NCI-H1930 (cell line): ENCODE measurements at places on chromosomes 4 and X.
A peak's percentile ranks its signal among the peaks of the same experiment; 100 is the strongest.

DNA sequence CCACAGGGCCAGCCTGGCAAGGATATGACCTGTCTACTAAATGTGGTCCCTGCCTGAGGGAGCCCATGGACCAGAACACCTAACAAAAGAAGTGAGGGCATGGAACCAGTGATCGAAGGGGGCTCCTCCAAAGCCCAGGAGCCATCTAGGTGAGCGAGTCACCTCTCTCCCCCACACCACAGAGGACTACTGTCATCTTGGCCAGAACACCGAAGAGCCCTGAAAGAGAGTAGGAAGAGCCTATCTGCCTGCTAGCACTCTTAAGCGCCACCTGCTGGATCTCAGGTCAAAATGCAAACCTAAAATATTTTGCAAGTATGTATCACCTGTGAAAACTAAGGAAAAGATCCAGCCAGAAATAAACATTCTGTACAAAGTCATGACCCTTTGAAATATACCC is 137.9 kb upstream of the ZXDB start:
- DNase-seq = peak; percentile 0

- DNase-seq = no peak
Measured at GRCh38 chr4:7058792-7059191, 9.1 kb downstream of the GRPEL1 start.

DNA sequence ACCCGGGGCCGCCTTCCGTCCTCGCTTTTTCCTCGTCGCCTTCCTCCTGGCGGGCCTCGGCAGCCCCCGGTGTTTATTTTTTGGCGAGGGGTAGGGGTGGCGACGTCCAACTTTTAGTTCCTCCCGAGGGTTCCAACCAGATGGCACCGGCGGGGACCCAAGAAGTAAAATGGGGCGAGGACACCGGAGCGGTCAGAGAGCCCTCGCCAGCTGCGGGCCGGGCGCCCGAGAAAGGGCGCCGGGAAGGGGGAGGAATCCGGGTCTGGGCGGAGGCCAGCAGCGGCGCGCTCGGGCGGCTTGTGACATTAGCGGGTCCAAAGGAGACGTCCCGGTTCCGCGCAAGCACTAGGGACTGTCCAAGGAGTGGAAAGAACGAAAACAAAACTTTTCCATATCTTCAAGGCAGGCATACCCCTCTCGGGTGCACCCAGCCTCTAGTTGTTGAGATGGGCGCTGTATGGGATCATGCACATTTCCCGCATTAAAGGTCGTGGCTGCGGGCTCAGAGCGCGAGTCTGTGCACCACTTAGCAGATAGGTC is 691 bp upstream of the USP46 start:
- no peak for DNase-seq

DNA sequence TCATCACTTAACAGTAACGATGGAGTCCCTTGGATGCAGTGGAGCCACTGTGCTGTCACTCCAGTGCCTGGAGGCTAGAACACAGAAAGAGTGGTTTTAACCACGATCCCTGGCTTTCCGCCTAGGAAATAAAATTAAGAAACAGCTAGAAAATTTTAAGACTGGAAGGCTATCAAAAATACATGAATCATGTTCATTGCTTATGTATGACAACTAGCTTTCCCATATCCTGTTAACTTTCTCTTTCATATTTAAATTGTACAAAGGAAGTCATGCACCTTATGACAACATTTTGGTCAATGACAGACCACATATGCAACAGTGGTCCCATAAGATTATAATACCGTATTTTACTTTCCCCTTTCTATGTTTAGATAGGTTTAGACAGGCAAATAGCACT is 115.1 kb downstream of the GALNTL6 start:
- DNase-seq = no peak

DNA sequence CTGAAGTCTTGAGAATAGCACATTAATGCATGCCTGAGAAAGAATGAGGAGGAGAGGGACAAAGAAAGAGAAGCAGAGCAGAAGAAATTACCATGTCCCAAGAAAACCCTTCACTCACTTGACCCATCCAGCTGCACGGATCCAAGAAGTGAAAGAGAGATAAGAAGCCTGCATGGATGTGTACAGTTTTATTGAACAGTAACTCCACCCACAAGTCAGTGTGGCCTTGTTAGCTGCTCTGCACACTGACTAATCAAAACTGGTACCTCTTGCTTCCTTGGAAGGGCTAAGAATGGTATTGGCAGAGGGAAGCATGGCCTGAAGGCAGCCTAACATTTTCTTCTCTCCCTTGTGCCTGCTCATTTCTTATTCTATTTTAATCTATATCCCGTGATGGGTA is 163.9 kb downstream of the SLC7A11 start:
- no peak for DNase-seq

GRCh38 chr4:172573899-172574298 is 594.7 kb upstream of the GALNT7 start:
- DNase-seq = no peak

GRCh38 chr4:182385897-182386296 is 142.7 kb downstream of the TENM3 start:
- DNase-seq = no peak

- no peak for DNase-seq
Measured at GRCh38 chr4:74516303-74516702, 71.4 kb downstream of the AREG start.

DNA sequence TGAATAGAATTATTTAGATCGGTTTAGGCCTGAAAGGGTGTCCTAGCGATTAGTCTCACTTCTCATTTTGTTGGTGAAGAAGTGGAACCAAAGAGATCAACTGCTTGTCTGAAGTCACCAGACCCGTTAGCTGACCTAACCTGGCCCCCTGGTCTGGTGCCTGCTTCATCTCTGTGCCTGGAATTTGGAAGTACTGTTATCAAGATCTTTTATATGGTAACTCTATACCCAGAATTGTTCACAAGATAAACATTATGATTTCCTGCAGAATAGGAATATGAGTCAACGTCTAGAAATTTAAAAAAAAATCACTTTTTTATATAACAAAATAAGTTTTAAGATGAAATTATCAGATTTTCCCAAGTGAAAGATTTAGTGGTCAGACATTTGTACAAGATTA is 37.2 kb downstream of the LRP2BP start:
- no peak for DNase-seq

DNA sequence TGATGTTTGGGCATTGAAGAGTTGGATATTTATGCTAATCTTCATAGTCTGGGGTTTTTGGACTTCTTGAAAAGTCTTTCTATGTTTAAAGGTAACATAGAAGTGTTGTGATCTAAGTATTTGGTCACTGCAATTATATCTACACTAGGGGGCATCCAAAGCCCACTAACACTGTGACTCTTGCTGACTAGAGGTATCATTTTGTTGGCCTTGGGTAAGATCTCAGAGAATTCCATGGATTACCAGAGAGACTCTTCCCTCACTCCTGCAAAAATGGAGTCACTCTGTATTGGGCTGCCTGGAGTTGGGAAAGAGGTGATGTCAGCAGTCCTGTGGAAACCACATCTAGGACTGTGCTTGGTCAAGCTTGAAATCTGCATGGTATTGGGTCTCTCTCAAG is 1077.6 kb downstream of the FAM133A start:
- no peak for DNase-seq

- no peak for DNase-seq
Measured at GRCh38 chrX:127243654-127244053, 424.1 kb downstream of the PRR32 start.

DNA sequence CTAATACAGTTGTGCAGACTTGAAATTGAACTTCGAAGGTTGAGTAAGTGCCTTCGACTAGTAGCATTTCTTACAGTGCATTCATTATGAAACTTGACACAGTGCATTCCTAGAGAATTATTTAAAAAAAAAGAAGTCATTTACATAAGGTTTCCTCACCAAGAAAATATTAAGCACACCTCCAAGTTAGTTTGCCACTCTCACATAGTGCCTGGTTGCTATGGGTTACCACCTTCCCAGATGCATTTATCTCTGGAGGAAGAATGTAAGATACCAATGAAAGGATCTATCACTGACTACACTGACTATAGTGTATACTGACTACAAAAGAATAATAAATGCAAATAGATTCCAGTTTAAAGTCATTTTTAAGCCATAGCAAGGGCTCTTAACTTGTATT is 311.9 kb upstream of the RASGEF1B start:
- DNase-seq = no peak

DNA sequence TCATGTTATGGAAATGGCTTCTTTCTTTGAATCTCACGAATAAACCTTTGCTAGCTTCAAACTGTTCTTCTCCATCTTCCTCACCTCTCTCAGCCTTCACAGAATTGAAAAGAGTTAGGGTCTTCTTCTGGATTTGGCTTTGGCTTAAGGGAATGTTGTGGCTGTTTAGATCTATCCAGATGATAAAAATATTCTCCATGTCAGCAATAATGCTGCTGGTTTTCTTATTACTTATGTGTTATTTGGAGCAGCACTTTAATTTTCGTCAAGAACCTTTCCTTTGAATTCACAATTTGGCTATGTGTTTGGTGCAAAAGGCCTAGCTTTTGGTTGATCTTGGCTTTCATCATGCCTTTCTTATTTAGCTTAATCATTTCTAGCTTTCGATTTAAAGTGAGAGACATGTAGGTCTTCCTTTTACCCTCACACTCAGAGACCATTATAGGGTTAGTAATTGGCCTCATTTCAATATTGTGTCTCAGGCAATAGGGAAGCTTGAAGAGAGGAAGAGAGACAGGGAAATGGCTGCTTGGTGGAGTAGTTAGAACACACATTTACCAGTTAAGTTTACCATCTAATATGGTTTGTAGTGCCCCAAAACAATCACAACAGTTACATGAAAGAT is 5.1 kb upstream of the ADAM29 start:
- DNase-seq = no peak

DNA sequence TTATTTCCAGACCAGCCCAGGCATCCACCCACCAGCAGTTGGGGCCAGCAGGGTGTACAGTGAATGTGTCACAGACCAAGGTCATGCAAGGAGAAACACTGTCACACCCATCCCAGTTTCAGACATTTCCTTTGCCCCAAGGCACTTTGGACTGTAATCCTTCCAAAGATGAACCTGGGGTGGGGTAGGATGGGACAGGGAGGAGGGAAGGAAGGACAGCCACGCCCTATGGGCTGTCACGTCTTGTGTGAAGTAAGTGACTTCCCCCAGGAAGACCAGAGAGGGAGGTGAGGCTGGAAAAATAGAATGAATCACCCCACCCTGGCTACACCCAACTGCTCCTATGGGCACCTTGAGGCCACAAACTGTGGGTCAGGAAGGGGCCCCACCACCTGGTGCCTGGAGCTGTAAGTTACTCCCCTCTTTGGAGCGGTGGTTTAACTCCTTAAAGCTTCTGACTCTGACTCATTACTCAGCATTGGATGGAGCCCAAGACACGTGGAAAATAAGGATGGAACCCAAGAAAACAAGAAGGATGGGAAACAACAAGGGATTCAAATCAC is 349.9 kb upstream of the KLF3 start:
- no peak for DNase-seq

GRCh38 chr4:168551945-168552695 is 55.3 kb downstream of the PALLD start:
- no peak for DNase-seq

DNA sequence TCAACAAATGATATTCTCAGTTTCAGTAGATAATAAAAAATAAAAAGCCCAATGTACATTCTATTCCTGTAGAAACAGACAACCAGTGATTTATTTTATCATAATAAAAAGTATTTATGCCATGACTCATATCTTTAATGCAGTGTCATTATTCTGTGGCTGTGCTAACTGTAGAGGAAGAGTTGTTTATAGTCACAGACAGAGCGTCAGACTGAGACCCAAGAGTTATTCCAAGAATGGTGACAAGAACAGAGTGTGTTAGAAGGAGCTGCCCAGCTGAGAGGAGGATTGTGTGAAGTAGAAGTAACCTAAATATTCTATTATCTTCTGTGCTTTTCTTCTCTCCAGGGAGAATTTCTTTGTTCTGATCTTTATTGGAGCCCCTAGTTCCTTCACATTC is 210.7 kb downstream of the PPP1R2C start:
- DNase-seq = no peak

- no peak for DNase-seq
Measured at GRCh38 chr4:1833307-1834046, 22.5 kb downstream of the LETM1 start.

DNA sequence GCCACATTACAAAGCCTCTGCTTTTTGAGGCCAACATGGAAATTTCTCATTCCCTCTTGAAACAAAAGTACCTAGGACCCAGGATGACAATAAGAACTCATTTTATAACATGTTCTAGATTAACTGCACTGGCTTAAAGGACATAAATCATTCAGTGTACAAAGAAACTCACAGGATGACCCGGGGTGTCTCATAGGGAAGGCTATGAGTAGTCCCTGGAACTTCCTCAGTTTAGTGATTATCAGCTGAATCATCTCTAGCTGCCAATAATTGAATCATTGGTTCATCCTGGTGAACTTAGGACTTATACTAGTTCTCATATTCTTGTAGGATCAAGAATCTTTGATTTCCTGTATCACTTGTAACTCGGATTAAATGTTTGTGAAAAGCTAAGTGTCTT is 95.8 kb upstream of the WDR1 start:
- no peak for DNase-seq

GRCh38 chr4:8775751-8776355 is 95.8 kb downstream of the HMX1 start:
- DNase-seq = no peak

DNA sequence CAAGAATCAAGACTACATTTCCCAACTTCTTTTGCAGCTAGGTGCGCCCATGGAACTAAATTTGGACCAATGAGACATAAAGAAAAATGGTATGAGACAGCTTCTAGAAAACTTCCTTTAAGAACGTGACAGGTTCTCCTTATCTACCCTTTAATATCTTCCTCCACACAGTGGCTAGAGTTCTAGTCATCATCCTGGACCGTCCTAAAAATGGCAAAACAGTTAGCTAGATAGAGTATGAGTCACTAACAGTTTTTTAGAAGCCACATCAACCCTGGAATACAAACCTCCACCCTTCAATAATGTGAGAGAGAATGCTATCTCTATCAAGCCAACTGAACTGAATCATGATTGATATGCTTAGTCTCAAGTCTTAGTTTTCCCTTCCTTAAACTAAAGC is 267.9 kb upstream of the SLC7A11 start:
- DNase-seq = no peak

DNA sequence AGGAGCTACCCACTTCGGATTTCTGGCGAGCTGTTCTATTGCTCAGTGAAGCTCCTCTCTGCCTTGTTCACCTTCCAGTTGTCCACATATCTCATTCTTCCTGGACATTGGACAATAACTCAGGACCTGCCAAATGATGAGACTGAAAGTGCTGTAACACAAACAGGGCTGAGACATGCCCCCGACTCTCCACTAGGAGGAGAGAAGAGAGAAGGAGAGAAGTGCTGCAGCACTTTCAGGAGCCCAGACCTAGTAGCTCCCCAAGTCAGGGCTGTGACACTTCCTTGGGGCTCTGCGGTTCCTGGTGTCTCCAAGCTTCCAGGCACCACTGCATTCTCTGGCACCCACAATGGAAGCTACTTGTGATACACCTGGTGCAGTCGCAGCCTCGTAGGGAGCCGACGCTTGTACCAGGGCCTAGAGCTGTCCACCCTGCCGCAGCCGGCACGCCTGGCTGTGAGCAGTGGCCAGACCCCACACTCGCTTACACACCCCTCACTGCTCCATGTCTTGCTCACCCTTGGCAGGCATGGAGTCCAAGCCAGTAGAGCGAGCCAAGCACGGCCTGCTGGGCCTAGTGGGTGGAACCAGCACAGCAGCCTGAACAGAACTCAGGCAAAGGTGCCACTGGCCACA is 234.9 kb downstream of the TECRL start:
- no peak for DNase-seq

GRCh38 chr4:121072224-121073003 is at the start of gene NDNF:
TSS of gene NDNF (minus strand) at chr4:121072535. CDS start at chr4:121045837, 26,698 bp downstream.
- peak; percentile 28 for DNase-seq
